Activated T-cell treated with anti-CD3 and anti-CD28 coated beads for 4 hours (primary cell): ENCODE measurements at places on chromosomes 12 and 14.

DNA sequence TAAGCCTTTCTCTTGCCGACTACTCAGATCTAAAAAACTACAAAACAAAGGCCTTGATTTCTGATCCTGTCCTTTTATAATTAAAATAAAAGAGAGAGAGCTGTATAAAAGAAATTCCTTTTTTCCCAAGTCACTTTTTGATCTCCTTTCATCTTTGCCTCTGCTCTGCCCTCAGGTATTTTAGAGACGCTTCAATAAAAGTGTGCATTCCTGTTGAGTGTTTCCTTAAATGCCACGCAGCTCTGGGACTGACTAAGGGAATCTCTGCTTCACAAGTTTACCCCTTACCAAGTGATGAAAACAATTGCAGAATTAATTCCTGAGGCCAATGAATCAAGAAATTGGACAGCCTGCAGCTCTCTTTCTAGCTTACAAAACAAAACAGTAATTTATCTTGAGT, 1109.8 kb downstream of the TMTC2 start:
- no peak for DNase-seq

- no peak for DNase-seq
Observed at GRCh38 chr14:26130690-26131089, 467.1 kb downstream of the NOVA1 start.

DNA sequence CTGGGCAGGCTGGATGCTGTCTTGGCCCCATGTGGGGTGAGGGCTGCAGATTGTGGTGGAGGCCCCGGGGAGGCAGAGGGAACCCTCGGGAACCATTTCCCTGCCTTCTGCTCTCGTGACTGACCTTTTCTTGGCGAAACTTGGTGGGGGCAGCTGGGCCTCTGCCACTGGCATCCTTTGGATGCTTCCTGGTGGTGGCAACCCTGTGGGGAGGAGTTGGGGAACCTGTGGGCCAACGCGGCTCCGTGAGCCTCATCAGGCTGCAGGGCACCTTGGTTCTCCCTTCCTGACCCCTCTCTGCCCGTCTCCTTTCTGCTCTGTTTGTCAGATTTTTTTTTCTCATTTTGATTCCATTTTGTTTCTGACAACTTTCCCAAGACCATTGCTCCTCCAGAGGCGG, 14.4 kb downstream of the TMEM121 start:
- DNase-seq, result no peak

GRCh38 chr12:22691319-22691718, 66.3 kb downstream of the ETNK1 start:
- DNase-seq, result no peak

DNA sequence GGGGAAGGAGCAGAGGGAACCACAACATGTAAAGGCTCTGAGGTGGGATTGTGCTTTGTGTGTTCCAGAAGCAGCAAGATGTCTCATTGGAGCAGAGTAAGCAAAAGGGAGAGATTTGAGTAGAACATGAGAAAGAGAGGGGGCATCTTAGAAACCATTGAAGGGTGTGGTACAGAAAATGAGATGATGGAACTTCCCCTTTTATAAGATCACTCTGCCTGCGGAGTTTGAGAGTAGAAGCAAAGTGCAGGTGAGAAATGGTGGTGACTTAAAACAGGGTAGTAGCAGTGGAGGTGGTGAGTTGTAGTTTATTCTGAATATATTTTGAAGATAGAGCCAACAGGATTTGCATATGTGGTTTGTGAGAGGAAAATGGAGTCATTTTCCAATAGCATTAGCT, 56.0 kb downstream of the FBXO34 start:
- DNase-seq, result no peak
